ENCODE measurements at places on chromosomes 13 and 19.
A peak's percentile ranks its signal among the peaks of the same experiment; 100 is the strongest.

GRCh38 chr19:15118248-15118647, 11.0 kb downstream of the SYDE1 start:
- no peak for DNase-seq

- no peak for DNase-seq
Measured at GRCh38 chr13:113059891-113060290, 45.7 kb upstream of the F7 start.

- no peak for DNase-seq
Measured at GRCh38 chr19:44002212-44002565, 568 bp upstream of the ZNF230 start.

- peak; percentile 35 for DNase-seq
Measured at GRCh38 chr13:40433577-40433976, 232.9 kb downstream of the FOXO1 start.

GRCh38 chr13:28867564-28867963, 47.4 kb downstream of the MTUS2 start:
- no peak for DNase-seq

GRCh38 chr13:39767791-39768517, 112.5 kb downstream of the COG6 start:
- DNase-seq, result peak; percentile 43

- no peak for DNase-seq
Measured at GRCh38 chr19:51750400-51751094, 1.1 kb downstream of the FPR1 start.

All from left colon (tissue), 2 donors.